ENCODE measurements at places on chromosomes 7 and 10.
A peak's percentile ranks its signal among the peaks of the same experiment; 100 is the strongest.

DNA sequence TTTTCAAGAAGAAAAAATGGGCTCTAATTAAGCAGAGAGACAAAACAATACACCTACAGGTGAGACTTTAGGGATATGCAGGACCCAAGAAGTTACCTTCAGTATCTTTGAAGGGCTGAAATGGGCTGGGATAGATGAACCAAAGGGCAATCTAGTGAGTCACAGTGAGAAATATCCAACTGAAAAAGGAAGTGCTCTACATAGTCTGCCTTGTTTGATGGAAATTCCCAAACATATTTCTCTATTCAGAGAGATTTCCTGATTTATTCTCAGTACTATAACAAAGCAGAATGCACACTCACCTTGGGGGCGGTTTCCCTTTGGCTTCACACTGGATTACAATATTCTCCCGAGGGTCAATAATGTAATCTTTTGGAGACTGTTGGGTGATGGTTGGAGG is 104.1 kb upstream of the LAMB4 start:
- no peak for DNase-seq

GRCh38 chr7:23618241-23618640 is 21.1 kb downstream of the CCDC126 start:
- DNase-seq, result no peak

- no peak for DNase-seq
Measured at GRCh38 chr10:26335574-26336093, 102.5 kb upstream of the APBB1IP start.

DNA sequence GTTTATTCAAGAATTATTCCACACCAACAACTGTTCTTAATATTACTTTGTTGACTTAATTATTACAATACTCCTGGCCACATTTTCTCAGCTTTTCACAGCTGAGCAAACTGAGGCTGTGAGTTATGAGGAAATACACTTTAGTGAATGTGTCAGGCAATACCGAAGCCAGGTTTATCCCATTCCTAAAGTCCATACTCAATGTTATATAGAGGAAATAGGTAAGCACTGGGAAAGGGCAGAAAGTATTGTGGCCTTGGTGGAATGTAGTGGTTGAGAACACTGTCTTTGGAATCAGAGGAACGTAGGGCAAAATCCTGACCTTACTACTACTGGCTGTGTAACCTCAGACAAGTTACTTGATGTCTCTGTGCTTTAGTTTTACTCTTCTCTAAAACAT is 110.8 kb downstream of the CD36 start:
- DNase-seq, result no peak

DNA sequence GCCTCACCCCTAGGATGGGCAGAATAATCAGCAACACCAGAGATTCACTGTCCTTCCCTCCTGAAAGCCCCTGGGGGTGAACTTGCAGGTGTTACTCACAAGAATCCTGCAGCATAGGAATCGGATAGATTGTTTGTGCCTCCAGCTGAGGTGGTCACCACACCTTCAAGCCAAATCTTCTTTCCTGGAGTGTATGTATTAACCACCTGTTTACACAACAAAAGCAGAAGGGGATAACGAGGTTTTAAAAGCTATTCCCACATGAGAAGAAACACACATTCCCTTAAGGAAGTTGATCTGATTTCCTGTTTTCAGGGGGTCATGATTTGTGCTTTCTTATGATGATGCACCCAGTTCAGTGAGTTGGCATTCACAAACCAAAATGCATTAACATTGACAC is 173.8 kb upstream of the HPS1 start:
- no peak for DNase-seq

DNA sequence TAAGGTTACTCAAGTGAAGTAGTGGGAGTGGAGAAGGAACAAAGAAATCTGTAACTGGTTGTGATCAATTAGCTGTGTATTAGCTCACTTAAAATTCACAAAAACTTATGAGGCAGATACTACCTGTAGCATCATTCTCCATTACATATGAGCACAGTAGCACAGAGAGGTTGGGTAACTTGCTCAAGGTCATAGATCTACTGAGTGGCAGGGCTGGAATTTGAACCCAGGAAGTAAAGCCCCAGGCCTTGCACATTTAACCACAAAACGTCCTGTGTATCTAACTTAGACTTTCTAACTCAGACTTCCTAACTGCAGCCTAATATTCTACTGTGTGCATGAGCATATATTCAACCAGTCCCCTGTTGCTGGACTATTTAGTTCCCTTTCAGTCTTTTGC is 5.6 kb upstream of the SLF2 start:
- DNase-seq, result no peak

- DNase-seq, result no peak
Measured at GRCh38 chr10:30324448-30325110, 24.5 kb downstream of the MTPAP start.

DNA sequence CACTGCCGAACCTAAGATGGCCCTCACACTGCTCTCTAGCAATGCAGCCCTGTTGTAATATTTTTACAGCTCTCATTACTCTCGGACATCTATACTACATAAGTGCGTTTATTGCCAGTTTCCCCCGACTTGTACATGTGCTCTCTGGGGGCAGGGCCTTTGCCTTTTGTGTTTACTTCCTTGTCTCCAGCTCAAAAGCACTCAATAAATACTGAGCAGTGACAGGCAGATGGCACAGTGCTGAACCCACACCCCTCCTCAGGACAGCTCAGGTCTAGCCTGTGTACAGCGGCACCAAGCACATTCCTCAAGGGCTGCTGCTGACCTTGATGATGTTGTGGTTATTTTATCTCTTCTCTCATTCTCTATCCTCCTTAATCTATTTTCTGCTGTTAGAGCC is 68.0 kb upstream of the ELMO1 start:
- DNase-seq, result no peak

DNA sequence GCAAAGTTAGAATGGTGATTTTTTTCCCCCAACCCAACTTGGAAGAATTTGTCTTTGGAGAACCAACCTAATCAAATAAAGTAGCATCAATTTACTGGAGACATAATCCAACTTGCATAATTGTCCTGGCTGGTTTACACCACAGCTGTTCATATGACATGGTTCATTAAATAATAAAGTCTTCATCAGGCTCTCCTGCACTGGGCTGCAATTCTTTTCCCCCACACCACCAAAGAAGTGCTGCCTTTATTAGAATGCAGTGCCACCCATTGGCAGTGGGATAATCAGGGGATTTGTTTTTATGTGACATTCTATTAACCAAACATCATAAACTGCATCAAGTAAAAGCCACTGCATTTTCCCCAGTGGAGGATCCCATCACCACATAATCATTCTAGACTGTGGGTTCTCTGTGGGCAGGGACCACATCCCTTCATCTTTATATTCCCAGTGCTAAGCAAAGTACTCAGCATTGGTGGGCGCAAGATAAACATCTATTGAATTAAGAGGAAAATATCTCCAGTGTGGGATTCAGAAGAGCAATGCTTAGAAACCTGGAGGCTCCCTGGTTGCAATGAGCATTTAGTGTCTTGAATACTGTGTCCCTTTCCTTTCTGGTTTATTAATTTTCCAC is 322.0 kb downstream of the KCNMA1 start:
- DNase-seq, result no peak

DNA sequence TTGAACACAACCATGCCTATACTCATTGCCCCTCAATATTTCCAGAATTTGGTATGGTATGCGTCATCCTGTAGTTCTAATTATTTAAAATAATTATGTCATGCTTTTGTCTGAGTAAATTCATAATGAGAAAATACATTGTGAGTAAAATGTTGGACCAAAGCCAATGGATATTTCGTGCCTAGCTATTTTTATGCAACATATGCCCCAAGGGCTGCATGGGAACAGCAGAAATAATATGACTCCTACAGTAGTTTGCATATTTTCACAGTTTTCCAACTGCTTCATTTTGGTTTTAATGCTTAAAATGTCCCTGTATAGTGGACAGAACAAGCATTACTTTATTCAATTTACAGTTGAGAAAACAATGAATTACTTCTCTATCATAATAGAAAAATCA is 1115.6 kb upstream of the GHITM start:
- DNase-seq, result no peak

DNA sequence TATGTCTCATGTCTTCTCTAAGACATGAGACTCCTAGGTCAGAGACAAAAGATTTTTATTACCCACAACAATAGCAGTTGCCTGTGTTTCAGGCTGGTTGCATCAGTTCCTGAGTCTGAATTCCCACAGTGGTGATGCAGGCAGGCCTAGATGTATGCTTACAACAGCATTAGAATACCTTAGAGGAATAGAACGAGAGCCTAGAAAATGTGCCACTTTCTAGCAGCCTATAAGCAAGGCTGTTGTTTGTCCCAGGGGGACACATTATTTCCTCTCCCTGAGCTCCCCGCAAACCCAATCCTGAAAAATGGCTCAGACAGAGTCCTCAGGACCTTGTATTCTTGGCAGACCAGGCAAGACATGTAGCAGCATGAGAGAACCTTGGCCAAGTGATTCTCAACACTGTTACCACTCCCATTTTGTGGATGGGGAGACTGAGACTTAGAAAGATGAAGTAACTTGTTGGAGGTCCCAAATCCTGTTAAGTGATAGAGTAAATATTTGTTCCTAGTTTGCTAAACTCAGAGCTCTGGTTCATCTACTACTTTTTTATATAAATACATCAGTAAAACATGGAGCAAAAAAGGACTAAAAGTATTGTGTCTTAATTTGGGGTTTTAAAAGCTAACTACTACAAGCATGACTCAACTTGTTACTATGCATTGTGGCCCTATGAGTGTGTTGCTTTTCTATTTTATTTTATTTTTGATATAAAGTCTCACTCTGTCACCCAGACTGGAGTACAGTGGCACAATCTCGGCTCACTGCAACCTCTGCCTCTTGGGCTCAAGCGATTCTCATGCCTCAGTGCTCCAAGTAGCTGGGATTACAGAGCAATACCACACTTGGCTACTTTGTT is 14.2 kb downstream of the VTI1A start:
- peak; percentile 27 for DNase-seq

DNA sequence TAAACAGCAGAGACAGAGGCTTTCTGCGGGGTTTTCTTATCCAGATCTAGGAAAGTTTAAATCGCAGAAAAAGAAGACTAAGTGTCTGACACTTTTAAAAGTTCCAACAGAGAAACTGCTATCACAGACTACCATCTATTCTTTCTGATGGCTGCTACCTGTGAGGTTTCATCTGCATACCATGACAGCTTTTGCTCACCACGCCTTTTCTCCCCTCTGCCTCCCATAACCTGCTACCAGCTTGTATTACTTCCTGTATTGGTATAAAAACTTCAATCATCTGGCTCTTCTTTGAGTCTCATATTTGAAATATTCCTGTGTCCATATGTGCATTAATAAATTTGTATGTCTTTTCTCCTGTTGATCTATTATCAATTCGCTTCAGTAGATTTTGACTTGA is 34.1 kb upstream of the RTKN2 start:
- no peak for DNase-seq

GRCh38 chr10:89037096-89037495 is 46.5 kb downstream of the FAS start:
- DNase-seq, result no peak

DNA sequence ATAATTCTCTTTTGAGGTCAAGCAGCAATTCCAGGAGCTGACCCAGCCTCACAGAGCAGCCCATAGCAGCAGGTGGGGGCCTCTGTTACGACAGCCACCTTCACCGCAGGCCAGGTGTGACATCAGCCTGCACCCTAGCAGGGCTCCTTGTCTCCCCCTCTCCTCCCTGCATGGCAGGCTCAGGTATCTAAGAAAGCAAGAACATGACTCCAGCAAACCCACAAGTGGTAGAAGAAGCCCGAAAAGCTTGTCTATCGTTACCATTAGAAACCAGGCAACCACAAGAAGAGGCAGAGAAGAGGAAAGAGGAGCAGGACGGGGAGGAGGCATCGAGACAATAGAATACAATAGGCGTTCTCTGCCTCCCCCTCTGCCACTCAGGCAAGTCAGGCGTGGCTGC is 104.0 kb upstream of the PRR15 start:
- no peak for DNase-seq

DNA sequence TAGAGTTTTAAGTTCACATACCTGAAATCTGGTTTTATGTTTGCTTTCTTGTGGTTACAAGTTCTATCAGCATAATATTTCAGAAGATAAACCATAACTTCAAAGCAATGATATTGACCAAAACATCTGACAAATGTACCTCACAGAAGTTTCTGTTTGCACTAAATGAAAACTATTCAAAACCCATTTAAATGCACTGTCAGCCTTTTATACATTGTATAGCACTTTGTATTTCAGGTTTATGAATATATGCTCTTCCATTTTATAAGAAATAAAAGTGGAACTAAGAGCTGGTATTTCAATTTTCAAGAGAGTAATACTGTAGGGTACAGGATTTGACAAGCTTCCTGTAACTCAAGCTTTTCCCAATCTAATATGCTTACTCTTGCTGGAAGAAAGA is 388.6 kb upstream of the MBL2 start:
- no peak for DNase-seq

- no peak for DNase-seq
Measured at GRCh38 chr10:131706476-131706875, 194.3 kb upstream of the PPP2R2D start.

- DNase-seq, result no peak
Measured at GRCh38 chr10:30992681-30993080, 39.0 kb downstream of the ZNF438 start.

DNA sequence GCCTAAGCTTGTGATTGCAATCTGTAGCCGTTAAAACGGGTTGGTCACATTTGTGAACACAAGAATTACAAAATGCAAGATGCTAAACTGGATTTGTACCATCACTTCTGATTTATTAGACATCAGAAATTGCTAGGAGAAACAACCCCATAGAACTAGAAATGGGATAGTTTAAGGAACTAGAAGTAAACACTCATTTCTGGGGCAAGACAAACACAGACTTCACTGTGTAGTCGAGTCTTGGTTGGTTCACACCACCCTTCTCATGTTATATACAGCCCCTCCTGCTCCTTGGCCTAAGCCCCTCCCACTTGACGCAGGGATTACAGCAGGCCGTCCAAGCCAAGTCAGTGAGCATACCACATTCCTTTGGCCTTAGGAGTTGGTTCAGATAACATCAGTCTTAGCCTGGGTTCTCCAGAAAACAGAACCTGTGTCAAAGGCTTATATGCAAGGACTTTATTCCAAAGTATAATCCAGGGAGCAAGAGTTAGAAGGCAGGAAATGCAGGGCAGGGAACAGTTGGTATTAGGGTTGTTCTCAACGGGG is 2.0 kb upstream of the NRAP start:
- peak; percentile 67 for DNase-seq

GRCh38 chr10:48549236-48549635 is 55.6 kb downstream of the ARHGAP22 start:
- DNase-seq, result no peak

- DNase-seq, result no peak
Measured at GRCh38 chr10:116607336-116607735, 13.4 kb upstream of the PNLIPRP2 start.

DNA sequence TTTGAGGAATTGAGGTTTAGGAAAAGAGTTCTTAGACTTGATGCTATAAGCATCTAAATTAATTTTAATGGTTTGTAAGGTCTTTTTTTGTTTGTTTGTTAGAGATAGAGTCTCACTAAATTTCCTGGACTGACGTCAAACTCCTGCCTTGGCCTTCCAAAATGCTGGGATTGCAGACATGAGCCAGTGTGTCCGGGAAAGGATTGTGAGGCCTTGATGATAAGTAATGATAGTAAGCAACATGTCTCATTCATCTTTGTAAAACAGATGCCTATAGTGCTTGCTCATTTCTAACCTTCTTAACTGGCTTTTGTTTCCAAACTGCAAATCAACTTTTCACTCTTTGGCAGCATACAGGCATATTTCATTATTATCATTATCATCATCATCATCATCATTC is 176.0 kb upstream of the KCND2 start:
- DNase-seq, result no peak

GRCh38 chr7:158029509-158029908 is 558.1 kb downstream of the PTPRN2 start:
- no peak for DNase-seq

GRCh38 chr10:124320778-124321432 is 97.8 kb downstream of the OAT start:
- DNase-seq, result no peak
